ENCODE measurements at places on chromosomes 5 and 9.
A peak's percentile ranks its signal among the peaks of the same experiment; 100 is the strongest.

- no peak for DNase-seq
Measured at GRCh38 chr5:118095115-118095514, 893.2 kb downstream of the DTWD2 start.

DNA sequence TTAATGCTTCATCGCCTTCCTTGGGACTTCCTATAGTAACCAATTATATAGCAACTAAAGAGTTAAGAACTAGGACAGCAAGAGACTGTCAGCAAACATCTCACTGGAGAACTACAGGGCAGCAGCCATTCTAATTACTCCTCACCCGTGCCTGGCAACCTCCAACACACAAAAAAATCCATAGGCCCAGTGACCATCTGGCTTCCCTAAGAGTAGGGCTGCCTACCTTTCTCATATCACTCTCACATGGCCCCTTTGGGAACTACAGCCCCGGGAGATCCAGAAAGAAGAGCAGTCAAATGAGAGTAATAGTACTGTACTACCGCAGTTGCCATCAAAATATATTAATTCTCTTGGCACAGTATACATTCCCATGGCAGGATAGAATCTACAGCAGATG is 5.7 kb downstream of the DCAF10 start:
- no peak for DNase-seq

DNA sequence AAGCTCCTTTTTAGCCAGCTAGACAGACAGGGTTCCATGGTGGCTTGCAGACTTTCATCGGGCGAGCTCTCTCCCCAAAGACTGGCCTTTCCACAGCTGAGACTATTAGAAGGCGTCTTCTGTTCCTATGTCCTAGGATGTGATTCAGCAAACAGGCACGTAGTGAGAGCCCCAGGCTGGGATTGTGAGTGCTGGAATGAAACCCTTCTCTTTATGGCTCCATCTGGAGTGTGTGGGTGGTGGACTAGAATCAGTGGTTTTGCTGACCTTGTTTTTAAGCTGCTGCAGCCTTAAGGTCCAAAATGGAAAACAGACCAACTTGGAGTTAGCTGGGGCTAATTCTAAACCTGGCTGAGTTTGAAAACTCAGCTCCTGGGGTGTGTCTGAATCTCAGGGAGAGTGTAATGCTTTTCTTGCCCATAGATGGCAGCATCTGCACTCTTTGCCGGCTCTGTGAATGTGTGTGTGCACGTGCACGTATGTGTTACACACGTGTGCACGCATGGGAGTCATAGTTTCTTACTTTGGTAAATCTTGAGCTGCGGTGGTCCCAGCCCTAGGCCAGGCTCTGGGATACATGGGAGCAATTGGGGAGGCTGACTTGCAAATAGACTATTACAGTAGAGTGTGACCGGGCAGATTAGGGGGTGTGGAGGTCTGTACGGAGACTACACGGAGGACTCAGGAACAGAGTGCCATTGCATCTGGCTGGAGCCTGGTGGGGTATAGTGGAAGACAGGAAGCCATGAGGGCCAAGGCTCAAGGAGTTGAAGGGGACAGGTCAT is 10.7 kb downstream of the GSN start:
- peak; percentile 13 for DNase-seq

DNA sequence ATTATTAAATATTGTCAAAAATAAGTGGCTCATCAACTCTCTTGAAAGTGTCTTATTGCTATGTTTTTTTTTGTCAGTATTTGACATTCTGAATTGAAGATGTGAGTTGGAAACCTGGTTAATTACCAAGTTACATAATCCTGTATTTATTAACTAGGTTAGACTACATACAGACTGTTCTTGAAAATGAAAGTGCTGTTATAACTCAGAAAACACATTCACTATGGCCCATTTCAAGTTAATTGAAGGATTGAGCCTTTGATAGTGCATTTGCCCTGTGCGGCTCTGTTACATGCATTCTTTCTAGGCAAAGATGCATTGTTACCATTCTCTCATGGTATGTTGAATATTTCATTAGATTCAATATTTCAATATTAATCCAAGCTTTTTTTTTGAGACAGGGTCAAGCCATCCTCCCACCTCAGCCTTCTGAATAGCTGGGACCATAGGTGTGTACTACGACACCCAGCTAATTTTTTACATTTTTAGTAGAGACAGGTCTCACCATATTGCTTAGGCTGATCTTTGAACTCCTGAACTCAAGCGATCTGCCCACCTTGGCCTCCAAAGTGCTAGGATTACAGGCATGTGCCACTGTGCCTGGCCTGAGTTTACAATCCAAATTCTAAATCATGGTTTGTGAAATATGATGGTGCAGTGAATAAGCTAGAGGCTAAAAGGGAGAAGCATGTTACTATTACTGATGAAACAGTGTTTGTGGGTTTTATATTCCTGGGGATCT is 10.0 kb downstream of the CTNNA1 start:
- no peak for DNase-seq

DNA sequence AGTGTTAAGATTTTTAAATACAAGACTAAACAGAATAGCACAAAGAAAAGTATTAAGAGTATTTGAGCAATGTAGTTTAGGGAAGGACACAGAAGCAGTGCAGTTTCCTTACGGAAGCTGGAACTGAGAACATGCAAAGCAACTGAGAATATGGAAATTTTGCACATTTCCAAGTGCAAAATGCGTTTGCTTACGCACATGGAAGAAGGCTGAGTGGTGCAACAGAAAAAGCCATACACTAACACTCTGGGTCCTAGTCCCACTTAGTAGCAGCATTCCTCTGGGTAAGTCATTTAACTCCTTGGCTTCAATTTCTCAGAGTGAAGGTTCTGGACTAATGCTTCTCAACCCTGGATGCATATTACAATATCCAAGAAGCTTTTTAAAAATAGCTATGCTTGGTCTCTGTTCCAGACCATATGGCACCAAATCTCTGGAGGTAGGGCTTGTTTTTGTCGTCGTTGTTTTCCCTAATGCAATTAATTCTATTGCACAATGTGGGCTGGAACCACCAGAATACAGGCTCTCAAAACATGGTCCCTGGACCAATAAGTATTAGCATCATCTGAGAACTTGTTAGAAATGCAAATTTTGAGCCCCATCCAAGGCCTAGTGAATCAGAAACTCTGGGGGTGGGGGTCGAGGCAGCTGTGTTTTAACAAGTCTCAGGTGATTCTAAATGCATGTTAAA is 65.2 kb upstream of the DEPDC1B start:
- no peak for DNase-seq

DNA sequence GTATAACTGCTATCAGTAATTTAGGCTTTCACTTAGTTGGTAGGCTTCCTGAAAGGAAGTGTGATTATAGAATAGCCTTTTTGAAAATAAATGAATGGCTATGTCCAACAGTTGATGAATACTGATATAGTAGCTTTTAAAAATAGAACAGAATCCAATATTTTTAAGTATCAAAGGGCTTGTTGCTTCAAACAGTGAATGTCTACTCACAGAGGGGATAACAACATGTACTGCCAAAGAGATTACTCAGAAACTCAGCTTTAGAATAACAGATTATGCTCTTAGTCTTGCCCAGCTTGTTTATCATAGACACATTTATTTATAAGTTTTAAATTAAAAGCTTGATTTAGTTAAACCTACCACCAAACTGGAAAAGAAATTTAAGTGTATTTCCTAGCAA is 132.6 kb downstream of the XRCC4 start:
- DNase-seq = no peak

GRCh38 chr9:18990494-18990893 is 42.5 kb downstream of the SAXO1 start:
- no peak for DNase-seq

DNA sequence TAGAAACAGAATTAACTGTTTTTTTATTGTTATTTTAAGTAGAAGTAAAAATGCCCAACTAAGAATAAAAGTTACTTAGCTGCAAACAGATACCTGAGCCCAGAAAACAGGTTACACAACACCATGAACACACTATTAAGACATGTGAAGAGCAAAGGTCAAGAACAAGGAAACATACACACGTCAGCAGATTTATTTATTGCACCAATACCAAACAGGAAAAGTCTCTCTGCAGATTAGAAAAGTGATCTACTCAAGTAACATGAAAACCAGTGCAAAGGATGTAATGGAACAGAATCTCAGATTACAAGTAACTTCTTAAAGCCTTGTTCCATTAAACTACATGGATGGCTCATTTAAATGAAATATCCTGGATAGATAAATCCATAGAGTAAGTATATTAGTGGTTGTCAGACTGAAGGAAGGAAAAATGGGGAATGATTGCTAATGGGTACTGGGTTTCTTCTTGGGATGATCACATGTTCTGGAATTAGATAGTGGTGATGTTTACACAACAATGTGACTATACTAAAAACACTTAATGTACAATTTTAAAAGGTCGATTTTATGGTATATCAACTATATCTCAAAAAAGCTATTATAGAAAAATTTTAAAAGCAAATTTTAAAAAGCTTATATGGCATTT is 6.1 kb downstream of the SAR1B start:
- DNase-seq = no peak

DNA sequence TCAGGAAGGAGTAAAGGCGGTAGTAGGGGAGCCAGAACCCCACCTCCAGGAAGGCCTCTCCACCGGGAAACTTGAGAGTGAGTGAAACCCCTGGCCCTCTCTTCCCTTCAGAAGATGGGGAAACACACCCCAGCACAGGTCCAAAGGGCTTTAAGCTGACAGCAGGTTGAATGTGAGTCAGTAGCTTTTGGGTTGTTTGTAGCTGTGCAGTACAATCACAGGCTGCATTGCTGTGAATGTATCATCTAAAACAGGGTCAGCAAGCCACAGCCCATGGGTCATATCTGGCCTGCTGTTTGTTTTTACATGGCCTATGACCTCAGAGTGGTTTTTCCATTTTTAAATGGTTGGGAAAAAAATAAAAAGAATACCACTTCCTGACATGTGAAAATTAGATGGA is 10.0 kb downstream of the OTULINL start:
- no peak for DNase-seq

DNA sequence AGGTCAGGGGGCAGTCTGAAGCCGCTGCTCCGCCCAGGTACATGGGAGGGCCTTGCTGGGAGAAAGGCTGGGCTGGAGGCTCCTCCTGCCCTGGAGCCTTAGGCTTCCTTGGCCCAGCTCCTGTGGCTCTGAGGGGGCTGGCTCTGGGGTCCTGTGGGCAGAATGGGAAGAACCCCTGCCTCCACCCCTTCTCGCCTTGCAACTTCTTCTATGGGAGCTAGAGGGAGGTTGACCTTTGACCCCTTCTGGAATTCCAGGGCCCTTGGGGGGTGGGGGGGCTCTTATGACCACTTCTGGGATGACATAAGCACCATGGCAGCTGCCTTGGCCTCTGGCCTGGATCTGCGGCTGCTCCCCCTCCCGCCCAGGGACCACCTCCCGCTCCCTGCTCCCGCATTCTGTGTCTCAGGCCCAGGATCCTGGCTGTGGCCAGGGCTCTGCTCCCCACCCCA is 32.2 kb downstream of the IER5L start:
- DNase-seq = no peak

GRCh38 chr5:115657881-115658233 is 32.0 kb upstream of the TMED7 start:
- DNase-seq = no peak

Data from GM12864 (cell line).